Activated naive CD4-positive, alpha-beta T cell treated with Interleukin-2 at 50 U/mL for 16 hours (primary cell): ENCODE measurements at places on chromosomes 11 and 22.

DNA sequence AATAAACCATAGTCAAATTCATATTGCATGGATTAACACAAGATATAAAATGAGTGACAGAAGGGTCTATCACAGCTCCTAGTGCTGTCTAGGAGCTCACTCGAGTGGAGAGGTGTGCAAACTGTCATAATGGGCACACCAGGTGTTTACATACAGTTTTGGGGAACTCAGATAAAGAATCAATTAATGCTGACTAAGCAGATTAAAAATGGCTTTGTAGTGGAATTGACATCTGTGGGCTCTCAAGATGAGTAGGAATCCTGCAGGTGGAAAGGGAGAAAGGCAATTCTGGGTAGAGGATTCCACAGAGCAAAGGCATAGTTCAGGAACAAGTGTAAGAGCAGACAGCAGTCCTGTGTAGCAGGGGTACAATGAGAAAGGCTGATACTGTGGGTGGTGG is 496.2 kb upstream of the CCDC90B start:
- DNase-seq: no peak

- no peak for DNase-seq
These were observed 5.8 kb downstream of the ARL14EP start for GRCh38 chr11:30328681-30329080.

DNA sequence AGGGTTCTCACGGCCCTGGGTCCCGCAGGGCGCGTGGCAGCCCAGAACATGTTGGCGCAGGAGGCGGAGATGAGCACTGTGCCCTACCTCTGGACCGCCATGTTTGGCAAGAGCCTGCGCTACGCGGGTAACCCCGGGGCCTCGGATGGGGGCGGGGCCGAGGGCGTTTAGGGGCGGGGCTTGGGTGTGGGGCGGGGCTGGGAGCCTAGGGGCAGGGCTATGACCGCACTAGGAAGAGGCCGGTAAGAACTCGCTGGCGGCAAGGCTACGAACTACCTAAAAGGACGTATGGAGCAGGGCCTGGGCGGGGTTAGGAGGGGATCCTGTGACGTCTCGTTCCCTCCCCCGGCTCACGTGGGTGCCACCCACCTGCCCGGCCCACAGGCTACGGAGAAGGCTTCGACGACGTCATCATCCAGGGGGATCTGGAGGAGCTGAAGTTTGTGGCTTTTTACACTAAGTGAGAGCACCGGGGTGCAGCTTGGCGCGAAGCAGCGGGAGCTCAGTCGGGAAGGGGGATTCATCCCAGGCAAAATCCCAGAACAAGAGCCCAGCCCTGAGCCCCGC is 2.8 kb upstream of the LZTR1 start:
- peak; percentile 60 for DNase-seq

DNA sequence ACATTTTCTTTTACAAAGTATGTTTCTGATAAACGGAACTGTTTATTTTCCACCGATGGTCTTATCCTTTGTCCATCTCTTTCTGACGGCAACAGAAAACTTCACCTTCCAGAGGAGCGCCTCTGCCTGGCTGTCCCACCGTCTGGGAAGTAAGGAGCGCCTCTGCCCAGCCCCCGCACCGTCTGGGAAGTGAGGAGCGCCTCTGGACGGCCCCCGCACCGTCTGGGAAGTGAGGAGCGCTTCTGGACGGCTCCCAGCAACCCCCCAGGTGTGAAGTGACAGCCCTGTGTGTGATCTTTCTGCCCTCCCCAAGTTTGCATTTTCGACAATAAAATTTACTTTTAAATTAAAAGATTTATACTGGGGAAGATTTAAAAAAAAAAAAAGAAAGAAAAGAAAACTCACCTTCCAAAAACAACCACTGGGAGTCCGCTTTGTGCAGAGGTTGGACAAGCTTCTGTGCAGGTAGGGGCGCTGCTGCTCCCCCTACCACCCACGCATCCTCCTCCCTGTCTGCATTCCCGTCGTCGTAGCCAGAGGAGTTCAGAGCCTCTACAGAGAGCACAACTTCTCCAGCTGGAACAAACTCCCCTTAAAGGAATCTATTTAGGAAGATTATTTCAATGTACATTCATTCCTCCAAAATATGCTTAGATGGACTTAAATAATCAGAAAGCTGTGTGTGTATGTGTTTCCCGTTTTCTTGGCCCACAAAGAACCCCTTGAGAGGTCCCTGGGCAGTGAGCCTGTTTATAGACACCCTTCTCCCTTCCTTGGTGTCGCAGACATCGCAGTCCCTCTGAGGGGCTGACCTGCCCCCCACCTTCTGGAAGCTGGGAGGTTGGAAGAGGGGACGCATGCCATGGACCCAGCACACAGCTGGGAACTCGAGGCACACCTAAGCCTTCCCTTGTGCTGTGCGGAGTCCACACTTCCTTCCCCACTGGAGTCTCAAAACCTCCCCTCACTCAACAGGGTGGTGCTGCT is 849 bp upstream of the APOBEC3B start:
- no peak for DNase-seq

DNA sequence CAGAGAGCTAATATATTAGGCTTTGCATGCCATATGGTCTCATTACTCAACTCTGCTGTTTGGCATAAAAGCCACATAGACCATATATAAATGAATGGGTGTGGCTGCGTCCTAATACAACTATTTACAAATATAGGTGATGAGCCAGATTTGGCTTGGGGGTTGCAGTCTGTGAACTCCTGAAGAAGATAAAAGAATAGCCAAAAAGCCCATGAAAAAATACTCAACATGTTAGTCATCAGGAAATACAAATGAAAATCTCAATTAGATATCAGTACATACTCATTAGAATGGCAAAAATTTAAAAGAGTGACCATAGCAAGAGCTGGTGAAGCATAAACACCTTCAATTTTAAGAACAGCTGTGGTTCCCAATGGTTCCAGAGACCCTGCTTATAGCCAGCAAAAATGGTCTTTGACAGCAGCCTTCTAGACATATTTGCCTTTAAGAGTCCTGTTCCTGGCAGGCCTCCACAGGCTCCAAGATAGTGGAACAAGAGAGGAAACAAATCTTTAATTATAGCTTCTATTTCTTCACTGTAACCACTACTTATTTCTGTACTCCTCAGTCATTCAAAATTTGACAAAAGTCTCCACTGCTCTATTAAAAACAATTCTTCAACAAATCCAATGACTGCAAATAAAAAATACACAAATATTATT is 16.1 kb downstream of the C2CD3 start:
- no peak for DNase-seq

DNA sequence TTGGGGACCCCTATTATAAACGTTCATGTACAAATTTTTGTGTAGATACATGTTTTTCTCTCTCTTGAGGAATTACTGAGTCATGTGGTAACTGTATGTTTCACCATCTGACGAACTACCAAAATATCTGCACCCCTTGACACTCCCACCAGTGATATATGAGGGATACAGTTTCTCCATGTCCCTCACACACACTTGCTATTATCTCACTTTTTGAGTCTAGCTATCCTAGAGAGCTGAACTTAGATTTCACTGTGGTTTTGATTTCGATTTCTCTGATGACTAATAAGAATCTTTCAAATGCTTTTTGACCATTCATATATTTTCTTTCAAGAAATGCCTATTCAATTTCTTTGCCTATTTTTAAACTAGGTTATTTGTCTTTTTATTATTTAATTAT is 200.2 kb downstream of the PGR start:
- no peak for DNase-seq

- DNase-seq: no peak
These were observed 509.0 kb downstream of the BUD13 start for GRCh38 chr11:116263770-116264169.

DNA sequence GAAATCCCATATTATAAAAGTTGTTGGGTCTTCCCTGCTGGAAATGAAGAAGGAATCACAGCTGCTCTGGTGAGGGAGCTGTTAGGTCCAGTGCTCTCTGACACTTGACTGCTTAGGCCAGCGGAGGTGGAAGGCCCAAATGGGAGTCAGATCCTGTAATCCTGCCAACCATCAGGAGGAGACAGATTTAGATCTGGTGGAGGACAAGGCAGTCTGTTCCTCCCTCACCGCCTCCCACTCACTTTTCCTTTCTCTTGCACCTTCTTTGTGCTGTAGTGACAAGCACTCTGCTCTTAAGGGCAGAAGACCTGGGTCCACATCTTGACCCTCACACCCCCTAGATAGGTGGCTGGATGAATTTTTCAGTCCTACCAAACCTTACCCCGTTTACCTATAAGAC is 59.7 kb upstream of the CHST1 start:
- DNase-seq: no peak

DNA sequence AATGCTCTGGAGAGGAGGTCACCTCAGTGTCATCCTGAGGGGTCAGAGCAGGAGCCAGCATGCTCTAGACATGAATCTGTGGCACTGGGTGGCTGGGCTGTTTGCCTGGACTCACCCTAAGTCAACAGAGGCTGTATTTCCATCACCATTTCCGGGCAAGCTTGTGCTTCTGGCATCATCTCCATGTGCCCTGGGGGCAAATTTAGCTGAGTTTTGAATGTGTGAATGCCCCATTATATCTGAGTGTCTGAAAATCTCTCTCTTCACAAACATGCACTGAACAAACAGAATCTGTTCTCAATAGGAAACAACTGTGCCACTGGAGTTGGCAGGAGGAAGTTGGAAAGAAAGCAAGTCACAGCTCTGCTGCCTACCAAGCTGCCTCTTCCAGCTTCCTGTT is 356.2 kb downstream of the GRM5 start:
- DNase-seq: no peak

- no peak for DNase-seq
These were observed 2.7 kb upstream of the ANO3 start for GRCh38 chr11:26329206-26329605.

DNA sequence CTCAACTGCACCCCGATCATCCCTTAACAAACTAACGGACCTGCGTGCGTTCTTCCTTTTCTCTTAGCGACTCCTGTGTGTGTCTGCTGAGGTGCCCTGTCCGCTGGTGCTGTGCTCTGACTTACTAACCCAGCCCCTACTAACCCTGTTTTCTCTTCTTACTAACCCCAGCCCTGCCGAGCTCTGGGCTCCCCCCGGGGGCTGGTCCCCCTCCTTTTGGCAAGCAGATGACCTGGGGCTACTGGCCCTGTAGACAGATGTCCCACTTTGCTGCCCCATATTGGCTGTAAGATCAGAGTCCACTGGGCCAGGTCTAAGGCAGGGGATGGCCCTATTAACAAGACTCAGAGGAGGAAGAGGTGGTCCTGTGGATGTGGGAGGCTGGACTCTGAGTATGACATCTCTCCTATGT is 14.7 kb downstream of the MIAT start:
- peak; percentile 20 for DNase-seq

DNA sequence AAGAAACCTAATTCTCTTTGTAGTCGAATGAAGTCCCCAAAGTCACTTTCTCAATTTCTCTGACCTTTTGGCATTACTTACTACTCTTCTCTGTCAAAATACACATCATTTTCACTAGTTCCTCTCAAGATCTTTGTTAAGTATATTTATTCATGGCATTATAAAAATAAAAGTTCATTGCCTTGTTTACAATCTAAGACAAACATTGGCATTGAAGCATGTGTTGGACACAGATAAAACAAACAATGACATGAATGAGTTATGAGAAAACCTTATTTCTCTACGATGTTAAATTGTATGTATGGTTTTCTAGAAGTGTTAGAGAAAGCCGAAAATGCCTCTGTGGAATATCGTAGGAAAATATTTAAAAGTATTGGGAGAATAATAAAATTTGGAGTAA is 8.6 kb upstream of the OR51G1 start:
- no peak for DNase-seq

GRCh38 chr11:122045181-122045586 is 70.8 kb downstream of the BLID start:
- DNase-seq: no peak

GRCh38 chr11:88377144-88377543 is 39.6 kb upstream of the CTSC start:
- DNase-seq: no peak

GRCh38 chr22:50260434-50260800 is 1.1 kb downstream of the MAPK12 start:
- DNase-seq: no peak

DNA sequence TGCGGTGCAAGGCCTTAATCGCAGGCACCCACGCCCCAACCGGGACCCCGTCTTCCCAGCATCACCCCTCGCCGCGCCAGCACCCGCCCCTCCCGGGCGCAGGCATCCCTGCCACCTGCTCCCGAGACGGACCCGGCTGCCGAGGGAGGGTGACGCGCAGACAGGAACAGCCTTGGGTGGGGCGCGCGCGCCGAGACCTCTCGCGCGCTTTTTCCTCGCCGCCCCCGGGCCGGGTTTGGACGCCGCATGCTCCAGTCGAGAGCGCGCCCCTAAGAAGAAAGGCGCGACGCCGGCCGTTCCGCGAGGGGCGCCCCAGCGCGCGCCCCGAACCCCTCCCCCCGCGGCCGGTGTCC is 504 bp downstream of the CFL1 start:
- peak; percentile 66 for DNase-seq

DNA sequence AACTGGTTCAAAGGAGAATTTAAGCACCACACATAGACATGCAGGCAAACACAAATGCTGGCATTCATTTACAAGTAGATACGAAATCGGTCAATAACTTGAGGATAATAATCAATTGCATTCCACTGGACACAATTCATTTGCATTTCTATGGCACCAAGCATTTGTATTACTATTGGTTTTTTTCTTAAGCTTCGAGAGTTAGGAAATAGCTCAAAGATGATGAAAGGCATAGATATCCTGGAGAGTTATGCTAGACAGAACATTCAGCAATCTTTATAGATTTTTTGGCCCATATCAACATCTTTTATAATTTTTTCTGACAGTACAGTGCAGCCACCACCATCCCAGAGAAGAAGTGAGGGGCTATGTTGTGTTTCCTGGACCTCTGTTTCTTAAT is 544.4 kb downstream of the MIAT start:
- no peak for DNase-seq

DNA sequence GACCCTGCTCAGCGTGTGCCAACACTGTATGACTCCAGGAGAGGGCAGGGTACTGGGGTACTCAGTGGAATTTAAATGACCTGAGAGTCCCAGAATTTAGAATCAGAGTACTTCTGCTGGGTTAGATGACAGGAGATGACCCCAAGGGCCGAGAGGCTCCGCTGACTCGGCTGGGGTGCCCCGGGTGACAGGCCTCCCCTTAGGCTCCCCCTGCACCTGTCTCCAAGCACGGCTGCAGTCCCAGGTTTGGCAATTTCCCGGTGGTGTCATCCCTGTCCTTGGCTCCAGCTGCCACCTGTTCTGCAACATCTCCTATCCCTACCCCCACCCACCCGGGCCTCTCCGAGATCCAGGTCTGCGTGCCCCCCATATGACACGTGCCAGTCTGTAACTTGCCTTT is 1.3 kb downstream of the ACTN3 start:
- DNase-seq: no peak

- no peak for DNase-seq
These were observed 814.6 kb downstream of the DLG2 start for GRCh38 chr11:84812471-84812969.
